ENCODE measurements at places on chromosomes 7 and 10. TPM values are rescaled to one million over a fixed set of nuclear protein-coding genes. Genes with fewer than 3 reads are reported as not detected.

The CCDC172 gene
- total RNA-seq = not detected

- no peak for DNase-seq
Observed at GRCh38 chr7:84393786-84394185, 199.2 kb upstream of the SEMA3A start.

- DNase-seq = no peak
Observed at GRCh38 chr10:22851865-22852239, 76.0 kb upstream of the ARMC3 start.

DNA sequence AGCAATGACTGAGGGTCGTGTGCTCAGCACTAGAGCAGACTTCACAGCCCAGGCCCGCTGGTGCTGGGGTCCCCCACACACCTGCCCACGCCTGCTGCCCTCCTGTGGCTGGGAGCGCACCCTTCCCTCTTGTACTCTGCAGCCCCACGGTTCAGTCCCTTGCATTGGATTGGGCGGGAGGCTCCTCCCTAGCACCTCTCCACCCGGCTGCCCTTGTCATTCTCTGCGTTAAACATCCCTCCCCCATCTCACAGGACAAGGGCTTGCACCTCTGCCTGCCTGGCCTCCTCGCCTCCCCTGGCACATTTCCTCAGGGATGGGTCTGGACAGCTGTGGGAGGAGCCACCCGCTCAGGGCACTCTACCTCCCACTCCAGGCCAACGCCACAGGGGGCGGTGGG, 68.6 kb downstream of the ALOX5 start:
- no peak for DNase-seq

- no peak for DNase-seq
Observed at GRCh38 chr7:111727905-111728634, 165.8 kb upstream of the IMMP2L start.

GRCh38 chr10:17562614-17563013, 54.6 kb downstream of the HACD1 start:
- DNase-seq = peak; percentile 27

The FFAR4 gene
- total RNA-seq = not detected

The PNLIPRP1 gene
- total RNA-seq = not detected

The PHF14 gene
- 18.2 TPM for total RNA-seq

GRCh38 chr10:98478430-98479222, 31.9 kb upstream of the HPS1 start:
- no peak for DNase-seq

The PTN gene
- 4.7 TPM for total RNA-seq

DNA sequence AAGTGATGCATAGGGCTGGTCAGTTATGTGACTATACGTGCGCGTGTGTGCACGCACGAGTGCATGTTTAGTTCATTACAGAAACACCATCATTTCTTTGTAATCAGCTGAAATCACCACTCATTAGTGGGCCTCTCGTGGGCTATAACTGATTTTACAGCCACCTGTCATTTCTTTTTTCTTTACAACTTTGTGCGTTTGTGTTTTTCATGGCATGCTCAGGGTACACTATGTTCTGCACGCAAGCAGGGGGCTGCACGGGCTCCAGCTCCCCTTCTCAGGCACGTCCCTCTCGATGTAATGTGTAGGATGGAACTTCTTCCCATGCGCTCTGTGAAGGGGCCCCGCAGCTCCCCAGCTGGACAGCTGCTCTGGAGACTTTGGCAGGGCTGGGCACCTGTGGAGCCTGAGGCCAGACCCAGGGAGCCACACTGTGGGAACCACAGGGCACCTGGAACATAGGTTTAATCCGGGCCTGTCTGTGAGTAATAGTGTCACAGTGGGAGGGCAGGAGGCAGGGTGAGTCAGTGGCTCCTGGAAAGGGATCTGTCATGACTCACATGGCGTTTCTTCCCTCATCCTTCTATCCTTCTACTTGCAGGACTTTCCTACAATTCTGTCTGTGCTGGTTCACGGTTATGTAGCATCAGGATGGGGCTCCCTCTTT, 4.9 kb downstream of the GCK start:
- peak; percentile 91 for DNase-seq

DNA sequence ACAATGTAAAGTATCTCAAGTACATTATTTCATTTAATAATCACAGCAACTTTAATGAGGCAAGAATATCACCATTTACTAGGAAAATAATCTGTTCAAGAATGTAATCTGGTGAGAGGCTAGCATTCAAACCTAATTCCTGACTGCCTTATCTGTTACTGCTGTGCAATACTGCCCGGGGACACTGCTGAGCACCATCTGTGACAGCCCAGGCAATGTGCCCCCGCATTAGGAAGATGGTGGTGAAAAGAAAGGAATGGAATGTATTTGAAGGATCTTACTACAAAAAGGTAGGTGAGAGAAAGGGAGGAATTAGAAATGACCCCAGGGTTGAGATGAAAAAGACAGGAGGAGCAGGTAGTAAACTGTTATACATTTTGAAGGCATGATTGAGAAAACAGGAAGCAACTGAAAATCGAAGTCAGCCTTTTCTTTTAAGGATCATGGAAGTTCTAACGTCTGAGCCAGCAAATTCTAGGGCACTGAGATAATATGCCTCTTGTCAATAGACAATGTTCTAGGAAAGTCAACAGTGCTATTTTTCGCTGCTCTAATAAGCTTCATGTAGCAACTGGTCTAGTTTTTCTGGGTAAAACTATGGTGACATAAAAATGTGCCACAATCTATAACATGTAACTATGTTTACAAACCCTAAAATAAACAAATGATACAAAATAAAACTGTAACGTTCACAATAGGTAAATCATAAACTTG, 90.4 kb downstream of the ETV1 start:
- no peak for DNase-seq

DNA sequence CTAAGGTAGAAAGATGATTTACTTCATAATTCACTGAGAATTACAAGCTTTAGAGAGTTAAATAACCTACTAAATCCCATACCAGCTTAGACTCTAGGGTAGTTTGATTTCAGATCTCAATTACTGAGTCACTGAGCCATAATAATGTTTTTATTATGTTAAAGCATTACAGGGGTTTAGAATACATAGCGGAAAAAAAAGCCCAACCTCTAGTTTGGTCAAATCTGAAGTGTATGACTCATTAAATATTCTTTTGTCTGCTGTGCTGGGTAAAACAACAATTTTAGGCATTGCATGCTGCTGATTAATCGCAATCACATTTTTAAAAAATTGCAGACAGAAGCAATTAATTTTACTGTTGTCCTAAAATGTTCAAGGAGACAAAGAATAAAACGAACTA, 48.5 kb downstream of the MALRD1 start:
- no peak for DNase-seq

DNA sequence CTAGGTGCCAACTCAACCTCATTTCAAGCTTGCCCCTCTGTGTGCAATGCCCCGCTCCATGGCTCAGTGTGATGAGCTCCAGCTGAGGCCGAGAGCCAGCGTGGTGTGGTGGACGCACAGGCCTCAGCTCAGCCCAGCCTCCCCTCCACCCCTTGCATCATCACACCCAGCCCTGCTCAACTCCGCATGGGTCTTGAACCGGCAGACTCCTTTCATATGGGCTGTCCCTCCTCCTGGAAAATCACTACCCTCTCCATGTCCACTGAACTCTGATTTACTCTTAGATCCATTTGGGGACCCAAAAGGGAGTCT, 16.6 kb upstream of the SLC18A3 start:
- no peak for DNase-seq

DNA sequence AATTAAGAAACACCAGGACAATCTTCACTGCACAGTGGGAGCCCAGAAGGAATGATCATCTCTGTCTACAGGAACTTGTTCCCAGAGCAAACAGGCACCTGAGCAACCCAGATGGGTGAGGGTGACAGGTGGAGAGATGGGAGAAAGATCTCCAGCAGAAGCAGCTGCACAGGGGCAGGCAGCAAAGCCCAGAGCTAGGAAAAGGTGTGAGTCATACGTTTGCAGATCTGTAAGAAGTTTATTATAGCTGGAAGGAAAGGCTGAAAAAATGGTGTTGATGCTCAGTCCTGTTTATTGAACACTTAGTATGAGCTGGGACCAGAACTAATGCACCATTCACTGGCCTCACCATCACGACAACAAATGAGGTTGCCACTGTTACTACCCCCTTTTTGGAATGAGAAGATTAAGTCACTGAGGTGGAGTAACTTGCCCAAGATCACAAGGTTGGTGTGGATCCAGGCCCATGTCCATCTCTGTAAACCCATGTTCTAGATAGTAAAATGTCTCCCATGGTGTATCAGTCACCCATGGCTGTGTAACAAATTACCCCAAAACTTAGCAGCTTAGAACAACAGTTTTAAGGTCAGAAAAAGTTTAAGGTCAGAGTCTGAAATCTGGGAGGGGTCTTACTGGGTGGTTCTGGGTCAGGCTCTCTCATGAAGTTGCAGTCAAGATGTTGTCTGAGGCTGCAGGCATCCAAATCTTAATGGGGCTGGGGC, 506.9 kb downstream of the RPS24 start:
- peak; percentile 14 for DNase-seq

DNA sequence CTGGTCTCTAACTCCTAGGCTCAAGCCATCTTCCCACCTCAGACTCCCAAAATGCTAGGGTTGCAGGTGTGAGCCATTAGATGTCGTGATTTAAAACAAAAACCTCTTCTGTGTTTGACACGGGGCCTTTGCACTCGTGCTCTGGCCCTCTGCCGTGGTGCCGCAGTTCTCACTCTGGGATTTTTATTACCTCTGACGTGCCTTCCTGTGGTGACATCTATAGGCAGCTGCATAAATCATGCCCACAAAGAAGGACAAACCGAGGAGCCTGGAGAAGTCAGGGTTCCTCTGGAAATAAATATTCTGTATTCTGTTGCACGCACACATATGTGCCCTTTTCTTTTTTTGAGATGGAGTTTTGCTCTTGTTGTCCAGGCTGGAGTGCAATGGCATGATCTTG, 25.9 kb upstream of the OCM start:
- DNase-seq = no peak

The NPSR1 gene
- total RNA-seq = not detected

GRCh38 chr10:22259280-22259679, 41.5 kb upstream of the EBLN1 start:
- no peak for DNase-seq

The PIK3CG gene
- not detected for total RNA-seq

The CYP17A1 gene
- total RNA-seq = 0.45 TPM

The ANXA8 gene
- 0.30 TPM for total RNA-seq

- DNase-seq = peak; percentile 82
Observed at GRCh38 chr10:99788598-99789256, 6.3 kb downstream of the ABCC2 start.

The SLC26A5 gene
- not detected for total RNA-seq

DNA sequence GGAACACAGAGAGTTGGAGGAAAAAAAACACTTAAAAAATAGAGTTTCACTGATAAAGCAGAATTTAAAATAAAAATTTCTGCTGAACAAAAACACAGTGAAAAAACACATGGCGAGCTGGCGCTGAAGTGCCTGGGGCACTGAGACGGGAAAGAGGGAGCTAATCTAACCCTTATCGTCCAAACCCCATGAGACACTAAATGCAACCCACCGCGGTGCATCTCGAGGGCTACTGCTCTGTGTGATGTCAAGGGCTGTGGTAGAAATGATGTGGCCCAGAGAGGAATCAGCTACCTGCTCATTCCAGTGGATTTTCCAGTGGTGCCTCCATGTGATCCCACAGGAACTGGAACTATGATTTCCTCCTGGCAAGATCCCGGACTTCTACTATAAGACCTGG, 499.3 kb downstream of the SUGCT start:
- DNase-seq = no peak

GRCh38 chr10:90591629-90592028, 266.2 kb downstream of the HTR7 start:
- DNase-seq = no peak

- no peak for DNase-seq
Observed at GRCh38 chr7:106257752-106258151, 27.0 kb downstream of the NAMPT start.

DNA sequence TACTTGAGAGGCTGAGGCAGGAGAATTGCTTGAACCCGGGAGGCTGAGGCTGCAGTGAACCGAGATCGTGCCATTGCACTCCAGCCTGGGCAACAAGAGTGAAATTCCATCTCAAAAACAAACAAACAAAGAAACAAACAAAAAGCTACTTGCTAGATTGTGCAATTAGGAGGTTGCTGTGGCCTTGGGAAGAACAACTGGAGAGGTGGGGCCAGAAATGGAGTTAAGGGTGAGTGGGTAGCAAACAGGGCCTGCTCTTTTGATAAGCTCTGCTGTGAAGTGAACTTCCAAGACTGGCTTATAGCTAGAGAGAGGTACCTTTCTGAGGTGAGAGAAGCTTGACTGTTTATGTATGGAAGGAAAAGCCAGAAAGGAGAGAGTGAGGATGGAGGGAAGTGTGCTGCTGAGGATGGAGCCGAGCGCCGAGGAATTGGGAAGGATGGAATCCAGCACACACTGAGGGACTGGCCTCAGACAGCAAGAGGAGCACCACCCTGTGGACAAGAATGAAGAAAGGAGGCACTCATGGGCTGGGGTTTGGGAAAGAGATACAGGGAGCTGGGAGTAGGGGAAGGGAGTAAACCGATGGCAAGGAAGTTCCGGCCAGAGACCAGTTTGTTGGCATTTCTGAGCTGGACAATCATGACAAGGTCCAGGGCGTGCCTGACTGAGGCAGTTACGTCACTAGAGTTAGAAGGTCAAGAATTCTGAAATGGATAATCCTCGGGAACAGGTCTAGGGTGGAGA, 7.0 kb upstream of the RPEL1 start:
- peak; percentile 57 for DNase-seq

GRCh38 chr7:16708980-16709379, 44.6 kb upstream of the TSPAN13 start:
- peak; percentile 98 for DNase-seq

All from renal cortical epithelial cell (primary cell).